ENCODE measurements at places on chromosomes 1 and 21. TPM values are rescaled to one million over a fixed set of nuclear protein-coding genes. Genes with fewer than 3 reads are reported as not detected.

GRCh38 chr1:211739671-211740411 lies 64.4 kb upstream of the NEK2 start:
- H3K27me3 ChIP-seq = peaks cover 7% of the 10 kb centered on the region
- H3K27ac ChIP-seq = no peak overlapping the region
- peaks cover 11% of the 10 kb centered on the region for H3K4me1 ChIP-seq
- no peak for DNase-seq

GRCh38 chr1:24477309-24477708 lies 25.3 kb upstream of the RCAN3 start:
- DNase-seq = no peak
- H3K4me1 ChIP-seq = peaks cover 8% of the 10 kb centered on the region
- no peak overlapping the region for H3K27ac ChIP-seq
- H3K27me3 ChIP-seq = peaks cover 3% of the 10 kb centered on the region
- no peak overlapping the region for H3K4me3 ChIP-seq
- no peaks in the 10 kb centered on the region for H3K36me3 ChIP-seq

CLCN6 gene
- total RNA-seq = 42.9 TPM

HSD3B1 gene
- total RNA-seq = not detected

TNNI3K gene
- total RNA-seq = not detected
